ENCODE measurements at places on chromosomes 4 and X.
A peak's percentile ranks its signal among the peaks of the same experiment; 100 is the strongest.

GRCh38 chrX:1835056-1835455 is 220.2 kb downstream of the ASMT start:
- DNase-seq = peak; percentile 20

GRCh38 chr4:19562456-19562855 is 689.2 kb upstream of the SLIT2 start:
- DNase-seq = no peak

GRCh38 chr4:176002007-176002613 is 63.5 kb upstream of the WDR17 start:
- peak; percentile 78 for DNase-seq

DNA sequence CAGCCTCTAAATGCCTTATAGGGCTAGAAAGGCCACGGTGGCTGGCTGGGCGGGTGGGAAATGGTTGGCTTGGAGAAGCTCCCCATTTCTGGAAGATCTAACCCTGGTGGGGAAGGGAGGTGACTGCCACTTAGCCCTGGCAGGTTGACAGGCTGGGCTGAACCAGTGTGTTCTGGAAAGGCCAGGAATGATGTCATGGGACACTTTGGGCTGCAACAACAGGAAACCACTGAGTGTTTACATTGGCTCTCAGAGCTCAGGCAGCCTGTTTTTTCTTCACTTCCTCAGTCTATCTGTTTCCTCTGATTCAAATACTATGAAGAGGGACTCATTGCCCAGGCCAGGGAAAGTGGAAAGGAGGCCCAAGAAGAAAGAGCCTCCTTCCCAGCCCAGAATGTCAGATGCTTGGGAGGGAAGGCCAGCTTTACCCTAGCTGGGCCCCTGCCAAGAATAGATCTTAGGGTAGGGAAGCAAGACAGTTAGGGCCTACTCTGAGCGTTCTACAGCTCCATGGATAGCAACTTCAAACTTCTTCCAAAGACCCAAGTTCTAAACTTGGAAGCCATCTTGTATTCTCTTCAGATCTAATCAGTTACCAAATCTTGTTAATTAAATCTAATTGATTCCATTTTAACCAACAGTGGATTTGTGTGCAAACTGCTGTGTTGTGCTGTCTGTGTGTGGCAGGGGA is 65.8 kb upstream of the MSN start:
- no peak for DNase-seq

GRCh38 chr4:61201961-61202637 is 2.0 kb downstream of the ADGRL3 start:
- DNase-seq = peak; percentile 61

GRCh38 chr4:13881892-13882291 is 254.4 kb upstream of the BOD1L1 start:
- no peak for DNase-seq

DNA sequence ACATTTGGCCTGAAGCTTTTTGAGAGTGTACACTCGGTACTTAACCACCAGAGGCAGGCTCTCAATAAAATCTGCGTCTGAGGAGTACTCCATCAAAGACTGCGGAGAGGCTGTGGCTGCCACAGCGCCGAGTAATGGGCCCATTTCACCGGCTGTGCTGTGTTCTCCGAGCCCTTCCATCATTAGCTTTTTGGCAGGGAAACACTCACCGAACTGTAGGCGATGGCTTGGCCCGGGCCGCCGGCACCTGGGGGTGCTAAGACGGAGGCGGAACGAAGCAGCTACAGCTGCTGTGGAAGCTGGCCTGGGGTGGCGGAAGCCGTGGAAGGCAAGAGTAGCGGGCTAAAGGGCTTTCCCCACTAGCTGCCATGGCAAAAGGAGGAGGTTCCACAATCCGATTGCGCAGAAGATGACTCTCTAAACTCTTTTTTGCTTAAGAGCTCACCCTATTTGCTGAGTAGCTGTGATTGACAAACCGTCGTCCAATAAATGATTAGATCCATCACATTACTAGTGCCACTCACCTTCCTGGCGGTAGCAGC is 48.5 kb upstream of the PABPC1L2A start:
- peak; percentile 86 for DNase-seq

- no peak for DNase-seq
Measured at GRCh38 chr4:36917413-36917812, 327.1 kb upstream of the NWD2 start.

- DNase-seq = no peak
Measured at GRCh38 chr4:10965196-10965595, 280.6 kb upstream of the CLNK start.

DNA sequence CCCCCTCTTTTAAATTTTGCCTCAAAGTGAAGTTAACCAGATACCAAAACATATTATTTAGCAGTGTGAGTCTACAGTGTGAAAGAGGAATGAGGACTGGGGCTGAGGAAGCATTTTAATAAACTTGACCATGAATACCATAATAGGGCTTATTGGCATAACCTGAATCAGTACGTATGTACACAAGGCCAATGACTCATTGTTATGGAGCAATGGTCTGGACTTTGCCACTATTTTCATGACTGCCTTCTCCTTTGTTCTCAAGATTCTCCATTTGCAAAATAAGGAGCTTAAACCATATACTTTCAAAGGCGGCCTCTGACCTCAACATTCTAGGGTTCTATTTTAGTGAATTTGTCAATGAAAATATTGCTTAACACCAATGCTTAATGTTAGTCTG is 102.8 kb upstream of the OR13H1 start:
- DNase-seq = no peak

DNA sequence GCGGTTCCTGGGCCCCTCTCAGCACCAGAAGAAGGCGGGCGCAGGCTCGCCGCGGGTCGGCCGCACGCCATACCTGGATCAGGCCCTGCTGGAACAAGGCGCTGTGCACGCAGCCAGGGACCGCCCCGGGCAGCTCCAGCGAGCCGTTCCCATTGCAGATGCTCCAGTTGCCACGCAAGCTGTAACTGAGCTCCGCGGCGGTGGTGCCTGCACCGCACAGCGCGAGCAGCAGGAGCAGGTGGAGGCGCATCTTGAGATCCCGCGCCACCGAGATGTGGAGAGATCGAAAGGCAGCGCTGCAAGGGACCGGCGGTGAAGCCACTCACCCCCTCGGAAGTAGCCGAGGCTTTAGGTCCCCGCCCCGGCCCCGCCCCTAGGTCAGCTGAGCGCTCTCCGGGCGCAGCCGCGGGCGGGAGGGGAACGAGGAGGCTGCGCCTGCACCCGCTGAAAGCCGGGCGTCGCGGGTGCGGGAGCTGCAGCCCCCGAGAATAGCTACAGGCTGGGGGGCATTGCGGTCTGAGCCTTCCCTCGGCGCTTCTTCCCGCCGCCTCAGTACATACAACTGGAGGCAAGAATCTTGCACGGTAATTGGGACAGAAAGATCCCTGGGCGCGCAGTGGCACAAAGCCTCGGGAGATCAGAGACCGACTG is at the start of gene MANBA:
MANBA (minus strand) TSS at position 324 of the 651 bp plus-strand sequence; CDS start at position 250, 74 bp downstream.
- peak; percentile 96 for DNase-seq

DNA sequence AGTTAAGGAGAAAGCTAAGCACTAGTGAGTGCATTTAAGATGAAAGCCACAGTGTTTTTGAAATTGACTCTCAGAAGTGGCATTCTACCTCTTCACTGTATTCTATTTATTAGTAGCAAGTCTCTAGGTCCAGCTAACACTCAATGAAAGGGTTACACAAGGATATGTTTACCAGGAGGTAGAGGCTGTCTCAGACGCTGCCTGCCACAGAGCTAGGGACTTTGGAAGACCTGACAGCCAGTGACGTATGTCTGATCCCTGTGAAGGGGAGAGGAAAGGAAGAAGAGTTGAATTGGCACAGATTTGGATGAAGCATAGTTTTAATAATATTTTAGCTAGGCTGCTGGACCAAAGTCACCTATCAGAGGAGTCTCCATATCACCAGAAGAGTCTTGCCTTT is 36.5 kb upstream of the KLHL2 start:
- no peak for DNase-seq

GRCh38 chr4:89371614-89372013 is 64.0 kb upstream of the GPRIN3 start:
- DNase-seq = no peak

- DNase-seq = peak; percentile 92
Measured at GRCh38 chr4:139656614-139657486, 8.8 kb upstream of the MGST2 start.

DNA sequence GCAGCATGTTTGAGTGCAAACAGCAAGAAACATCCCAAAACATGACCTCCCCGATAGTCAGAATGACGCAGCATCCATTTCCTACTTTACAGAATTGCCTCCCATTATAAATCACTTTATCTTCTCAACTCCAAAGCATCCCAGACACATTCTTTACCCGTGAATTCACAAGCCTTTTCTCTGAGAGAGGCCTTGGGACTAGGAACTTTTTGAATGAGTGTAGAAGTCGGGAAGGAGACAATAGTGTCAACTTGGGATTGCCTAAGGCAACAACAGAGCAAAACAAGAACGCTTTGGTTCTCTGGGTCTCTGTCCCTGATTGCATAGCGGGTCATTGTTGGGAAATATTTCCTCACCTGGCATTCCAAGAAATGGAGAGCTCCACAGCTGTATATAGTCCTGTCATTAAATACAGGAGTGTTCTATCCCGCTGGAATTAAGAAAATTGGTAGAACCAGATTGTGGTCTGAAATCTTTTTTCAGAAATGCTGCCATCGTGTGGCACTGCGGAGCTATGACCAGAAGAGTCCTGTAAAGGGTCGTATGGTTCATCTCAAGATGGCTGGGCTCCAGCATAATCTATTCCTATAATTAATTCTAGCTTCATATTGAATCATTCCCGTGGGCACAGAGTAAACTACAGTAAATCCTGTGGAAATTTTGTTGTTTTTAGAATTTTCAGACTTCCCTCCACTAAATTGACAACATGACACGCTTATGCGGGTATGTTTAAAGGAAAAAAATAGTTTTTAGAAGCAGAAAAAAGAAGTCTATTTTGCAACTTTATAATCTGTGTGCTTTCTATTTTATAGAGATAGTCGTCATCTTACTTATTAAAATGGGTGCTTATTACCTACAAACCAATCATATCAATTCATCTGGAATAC is 2.0 kb upstream of the SPP1 start:
- peak; percentile 88 for DNase-seq

DNA sequence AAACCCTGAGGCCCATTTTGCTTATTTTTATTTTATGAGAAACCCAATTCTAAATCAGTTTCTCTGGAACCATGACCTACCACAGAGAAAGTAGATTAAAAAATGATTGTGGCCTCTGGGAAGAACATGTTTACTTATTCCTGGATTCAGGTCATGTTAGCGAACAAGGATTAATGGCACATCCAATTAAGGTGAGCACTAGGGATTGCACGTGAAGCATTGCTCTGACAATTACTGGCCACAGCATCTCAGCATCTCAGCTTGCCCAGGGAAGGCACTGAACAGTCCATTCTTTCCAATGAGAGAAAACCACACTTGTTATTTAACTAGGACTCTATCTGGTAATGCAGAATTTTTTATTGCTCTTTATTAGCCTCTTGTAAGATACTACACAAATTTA is 119.8 kb downstream of the ZNF330 start:
- DNase-seq = no peak

Measured in GM23338 (cell line).